MCF 10A (cell line): ENCODE measurements at places on chromosomes 3 and 15. TPM values are rescaled to one million over a fixed set of nuclear protein-coding genes. Genes with fewer than 3 reads are reported as not detected.

NOX5 gene
- 1.4 and 1.8 TPM in 2 replicates for total RNA-seq

DNA sequence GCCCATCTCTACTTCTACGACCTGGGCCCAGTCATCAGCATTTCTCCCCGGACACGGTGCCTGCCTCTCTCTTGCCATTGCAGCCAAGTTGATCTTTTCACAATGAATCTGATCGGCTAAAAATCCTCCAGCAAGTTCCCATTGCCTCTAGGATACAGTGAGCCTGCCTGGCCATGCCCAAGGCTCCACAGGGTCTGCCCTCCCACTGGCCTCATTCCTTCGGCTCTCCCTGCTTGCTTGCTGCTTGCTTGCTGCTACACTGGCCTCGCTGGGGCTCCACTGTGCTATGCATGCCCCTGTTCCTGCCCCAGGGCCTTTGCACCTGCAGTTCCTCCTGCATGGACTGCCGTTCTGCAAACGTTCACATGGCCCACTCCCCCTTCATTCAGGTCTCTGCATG is 2.0 kb downstream of the ABTB1 start:
- H3K4me1 ChIP-seq, result peaks cover 28% of the 10 kb centered on the region
- no peak for DNase-seq
- no peaks in the 10 kb centered on the region for H3K27me3 ChIP-seq
- H3K36me3 ChIP-seq, result no peaks in the 10 kb centered on the region

DNA sequence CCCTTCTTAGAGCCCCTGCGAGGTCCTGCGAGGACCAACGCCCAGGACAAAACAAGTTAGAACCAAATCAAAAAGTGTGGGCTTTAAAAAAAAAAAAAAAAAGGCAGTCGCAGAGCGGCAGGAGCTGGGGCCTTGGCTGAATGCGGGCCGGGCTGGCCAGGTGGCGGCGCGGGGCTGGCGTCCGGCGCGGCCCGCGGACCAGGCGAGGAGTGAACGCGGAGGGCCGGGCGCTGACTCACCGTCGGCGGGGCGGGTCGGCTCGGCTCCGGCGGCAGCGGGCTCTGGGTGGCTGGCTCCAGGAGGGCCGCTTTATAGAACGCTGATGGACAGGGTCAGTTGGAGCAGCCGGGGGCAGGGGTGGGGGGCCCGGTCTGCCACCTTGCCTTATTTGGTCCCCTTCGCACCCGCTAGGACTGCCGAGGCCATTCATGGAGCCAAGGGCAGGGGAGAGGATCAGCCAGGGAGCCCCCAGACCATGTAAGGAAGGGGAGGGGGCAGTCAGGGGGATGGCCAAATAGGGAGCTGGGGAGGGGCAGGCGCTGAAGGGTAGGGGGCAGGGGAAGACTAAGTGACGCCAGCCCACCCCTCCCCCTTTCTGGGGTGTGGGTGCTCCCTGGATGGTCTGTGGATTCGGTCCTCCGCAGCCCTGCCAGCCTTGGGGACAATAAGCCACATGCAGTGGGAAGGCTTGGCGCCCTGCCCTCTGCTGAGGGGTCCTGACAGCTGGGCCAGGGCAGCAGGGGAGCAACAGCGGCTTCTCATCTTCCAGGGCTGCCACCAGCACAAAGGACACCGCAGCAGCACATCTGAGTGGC is at the start of gene ACTC1:
ACTC1 (minus strand) TSS at position 283 of the 815 bp plus-strand sequence. CDS start 741 bp downstream, outside the sequence.
- H3K4me3 ChIP-seq, result no peak within 1 kb of the TSS
- H3K36me3 ChIP-seq, result no peaks in the 10 kb centered on the region
- H3K27me3 ChIP-seq, result peaks cover 42% of the 10 kb centered on the region
- peaks cover 17% of the 10 kb centered on the region for H3K4me1 ChIP-seq

DNA sequence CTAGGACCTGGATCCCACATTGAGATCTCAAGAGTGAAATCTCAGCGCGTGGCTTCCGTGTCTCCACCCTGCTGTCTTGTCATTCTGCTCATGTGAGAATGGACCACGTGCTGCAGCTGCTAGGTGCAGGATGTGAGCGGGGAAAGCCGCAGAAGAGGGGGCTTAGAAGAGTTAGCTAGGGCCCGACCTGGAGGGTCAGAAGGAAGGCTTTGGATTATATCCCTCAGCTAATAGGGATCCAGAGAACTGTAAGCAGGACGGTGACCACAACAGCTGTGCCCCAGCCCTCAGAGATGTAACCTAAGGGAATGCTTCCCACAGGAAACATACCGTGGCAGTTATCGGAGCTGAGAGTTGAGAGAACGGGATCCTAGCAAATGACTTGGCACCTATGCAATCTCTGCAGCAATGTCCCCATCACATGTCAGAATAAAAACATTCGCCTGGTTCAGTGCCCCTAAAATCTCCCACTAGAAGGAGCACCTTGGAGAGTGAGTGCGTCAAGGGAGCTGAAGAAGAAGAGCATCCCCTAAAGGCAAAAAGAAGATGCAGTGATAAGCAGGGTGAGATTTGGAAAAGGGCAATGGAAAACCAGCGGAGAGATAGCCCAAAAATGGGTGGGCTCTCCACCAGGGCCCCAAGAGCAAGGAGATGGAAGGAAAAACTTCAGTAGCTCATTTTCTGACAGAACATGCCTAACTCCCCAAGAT is 76.9 kb upstream of the ST8SIA2 start:
- peaks cover 70% of the 10 kb centered on the region for H3K27me3 ChIP-seq
- no peaks in the 10 kb centered on the region for H3K36me3 ChIP-seq
- no peak overlapping the region for H3K27ac ChIP-seq
- H3K4me3 ChIP-seq, result no peak overlapping the region
- H3K4me1 ChIP-seq, result no peaks in the 10 kb centered on the region

GRCh38 chr3:50172626-50173220 is 17.6 kb downstream of the SEMA3F start:
- H3K4me3 ChIP-seq, result no peak overlapping the region
- no peaks in the 10 kb centered on the region for H3K27me3 ChIP-seq
- peaks cover 27% of the 10 kb centered on the region for H3K36me3 ChIP-seq
- DNase-seq, result no peak

DNA sequence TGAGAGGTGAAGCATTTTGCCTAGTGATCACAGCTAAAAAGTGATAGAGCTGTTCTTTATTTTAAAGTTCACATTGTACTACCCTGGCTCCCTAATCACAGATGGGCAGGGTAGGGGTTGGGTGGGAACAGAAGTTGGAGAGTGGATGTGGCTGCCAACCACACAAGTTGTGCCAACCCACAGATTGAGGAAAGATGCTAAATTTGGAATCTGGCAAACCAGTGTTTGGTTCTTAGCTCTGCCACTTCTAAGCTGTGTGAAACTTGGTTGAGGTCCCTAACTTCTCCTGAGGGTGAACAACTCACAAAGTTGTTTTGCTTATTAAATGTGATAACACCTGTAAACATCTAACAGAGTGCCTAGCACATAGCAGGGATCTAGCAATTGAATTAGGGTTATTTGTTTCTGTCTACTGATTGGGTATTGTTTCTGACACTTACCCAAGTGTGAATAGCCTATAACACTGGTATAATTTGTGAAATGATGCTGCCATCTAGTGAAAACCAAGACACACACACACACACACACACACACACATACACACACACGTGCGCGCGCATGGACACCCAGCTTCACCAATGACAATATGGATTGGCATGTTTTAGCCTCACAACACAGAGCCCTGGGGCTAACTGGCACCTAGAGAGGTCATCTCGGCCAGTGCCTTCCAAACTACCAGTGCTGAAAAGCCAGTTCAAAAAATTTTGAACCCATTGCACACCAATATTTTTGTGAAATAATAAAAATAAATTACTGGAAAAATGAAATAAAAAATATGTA is 25.3 kb downstream of the ADGRG7 start:
- no peaks in the 10 kb centered on the region for H3K27me3 ChIP-seq
- DNase-seq, result peak; percentile 72
- H3K4me3 ChIP-seq, result no peak overlapping the region
- H3K36me3 ChIP-seq, result no peaks in the 10 kb centered on the region
- no peak overlapping the region for H3K27ac ChIP-seq
